ENCODE measurements at places on chromosomes 3 and 15.
A peak's percentile ranks its signal among the peaks of the same experiment; 100 is the strongest.

GRCh38 chr3:33750211-33750548, 32.1 kb upstream of the CLASP2 start:
- no peak for DNase-seq

DNA sequence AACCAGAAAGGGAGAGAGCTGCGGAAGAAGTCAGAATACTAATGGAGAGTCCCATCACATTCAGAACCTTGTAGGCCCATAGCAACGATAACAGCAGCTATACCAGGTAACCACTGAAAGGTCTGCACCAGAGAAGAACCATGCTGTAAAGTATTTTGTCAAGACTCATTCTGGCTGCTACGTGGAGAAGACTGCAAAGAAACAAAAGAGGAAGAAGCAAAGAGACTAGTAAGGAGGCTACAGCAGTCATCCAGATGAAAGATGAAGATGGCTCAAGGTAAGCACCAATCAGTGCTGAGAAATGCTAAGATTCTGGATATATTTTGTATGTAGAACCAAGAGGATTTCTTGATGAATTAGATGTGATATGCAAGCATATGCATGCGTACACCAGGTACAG, 39.6 kb downstream of the ACAP2 start:
- DNase-seq: no peak

GRCh38 chr15:62047282-62047827, 12.9 kb downstream of the VPS13C start:
- no peak for DNase-seq

GRCh38 chr3:48301800-48302166, 31.7 kb downstream of the SPINK8 start:
- no peak for DNase-seq

DNA sequence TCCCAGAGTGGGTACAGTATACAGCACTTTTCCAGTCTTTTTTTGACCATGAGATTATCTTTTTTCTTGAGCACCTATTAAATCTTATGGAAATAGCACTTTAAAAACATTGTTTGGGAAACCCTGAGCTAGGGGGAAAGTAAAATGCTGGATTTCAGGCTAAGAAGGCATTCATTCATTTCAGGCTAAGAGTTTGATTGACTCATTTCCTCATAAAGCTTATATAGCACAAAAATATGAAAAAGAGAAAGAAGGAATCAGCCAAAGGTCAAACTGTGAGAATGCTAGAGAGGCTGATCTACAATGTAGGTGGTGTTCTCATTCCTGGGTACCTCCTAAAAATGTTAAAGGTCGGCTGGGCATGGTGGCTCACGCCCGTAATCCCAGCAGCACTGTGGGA, 10.5 kb downstream of the TTC23 start:
- no peak for DNase-seq

DNA sequence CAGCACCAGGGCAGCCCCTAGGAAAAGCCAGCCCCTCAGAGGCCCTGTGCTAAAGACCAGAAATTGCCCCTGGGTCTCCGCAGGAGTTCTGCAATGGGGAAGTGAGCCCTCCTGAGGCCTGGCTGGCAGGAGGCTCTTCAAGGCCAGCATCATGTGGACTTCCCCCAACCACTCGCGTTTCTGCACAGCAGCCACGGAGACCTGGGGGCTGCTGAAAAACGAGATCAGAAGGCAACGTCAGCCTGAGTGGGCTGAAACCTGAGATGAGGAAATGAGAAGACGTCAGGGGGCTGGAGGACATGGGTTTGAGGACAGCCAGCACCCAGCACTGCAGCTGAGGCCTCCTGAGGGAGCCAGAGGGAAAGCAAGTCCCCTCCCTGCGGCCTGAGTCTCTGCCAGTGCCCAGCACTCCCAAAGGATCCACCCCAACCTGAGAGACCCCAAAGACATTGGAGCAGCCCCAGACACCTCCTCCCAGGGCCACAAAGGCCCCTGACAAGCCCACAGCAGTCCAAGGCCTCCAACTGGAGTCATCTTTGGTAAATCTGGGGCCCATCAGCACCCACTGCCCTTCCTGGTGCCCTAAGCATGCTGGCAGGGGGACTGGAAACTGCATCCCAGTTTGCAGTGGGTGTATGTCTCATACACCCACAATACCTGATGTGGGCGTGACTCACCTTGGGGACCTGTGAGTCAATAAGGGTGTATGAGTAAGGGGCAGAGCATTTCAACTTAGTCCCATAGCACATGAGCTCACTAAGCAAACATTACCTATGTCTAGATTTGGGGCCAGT, 29.2 kb upstream of the CYP11A1 start:
- no peak for DNase-seq

DNA sequence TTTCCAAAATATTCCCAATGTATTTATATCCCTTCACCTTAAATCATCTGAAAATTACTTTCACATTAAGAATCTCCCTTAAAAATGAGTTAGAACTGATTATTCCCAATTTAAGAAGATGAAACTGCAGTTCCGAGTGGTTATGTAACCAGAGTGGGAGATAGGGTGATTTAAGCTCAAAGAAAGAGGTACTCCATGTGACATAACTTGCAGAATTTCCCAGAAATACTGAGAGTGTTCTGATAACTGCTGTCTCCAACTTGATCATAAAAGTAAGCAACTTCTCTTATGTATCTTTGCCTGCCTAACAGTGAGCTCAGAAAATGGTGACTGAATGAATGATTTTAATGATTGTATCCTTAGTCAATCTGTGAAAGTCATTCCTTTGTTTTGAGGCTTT, 32.3 kb downstream of the ARRDC4 start:
- DNase-seq: no peak

GRCh38 chr3:107524841-107525643, 2.3 kb downstream of the BBX start:
- peak; percentile 26 for DNase-seq
